Muscle of leg (tissue), 16 donors: ENCODE measurements at places on chromosomes 7 and 10.
A peak's percentile ranks its signal among the peaks of the same experiment; 100 is the strongest.

GRCh38 chr10:17910125-17910789, 41.5 kb upstream of the SLC39A12 start:
- peak; percentile 62 for DNase-seq

DNA sequence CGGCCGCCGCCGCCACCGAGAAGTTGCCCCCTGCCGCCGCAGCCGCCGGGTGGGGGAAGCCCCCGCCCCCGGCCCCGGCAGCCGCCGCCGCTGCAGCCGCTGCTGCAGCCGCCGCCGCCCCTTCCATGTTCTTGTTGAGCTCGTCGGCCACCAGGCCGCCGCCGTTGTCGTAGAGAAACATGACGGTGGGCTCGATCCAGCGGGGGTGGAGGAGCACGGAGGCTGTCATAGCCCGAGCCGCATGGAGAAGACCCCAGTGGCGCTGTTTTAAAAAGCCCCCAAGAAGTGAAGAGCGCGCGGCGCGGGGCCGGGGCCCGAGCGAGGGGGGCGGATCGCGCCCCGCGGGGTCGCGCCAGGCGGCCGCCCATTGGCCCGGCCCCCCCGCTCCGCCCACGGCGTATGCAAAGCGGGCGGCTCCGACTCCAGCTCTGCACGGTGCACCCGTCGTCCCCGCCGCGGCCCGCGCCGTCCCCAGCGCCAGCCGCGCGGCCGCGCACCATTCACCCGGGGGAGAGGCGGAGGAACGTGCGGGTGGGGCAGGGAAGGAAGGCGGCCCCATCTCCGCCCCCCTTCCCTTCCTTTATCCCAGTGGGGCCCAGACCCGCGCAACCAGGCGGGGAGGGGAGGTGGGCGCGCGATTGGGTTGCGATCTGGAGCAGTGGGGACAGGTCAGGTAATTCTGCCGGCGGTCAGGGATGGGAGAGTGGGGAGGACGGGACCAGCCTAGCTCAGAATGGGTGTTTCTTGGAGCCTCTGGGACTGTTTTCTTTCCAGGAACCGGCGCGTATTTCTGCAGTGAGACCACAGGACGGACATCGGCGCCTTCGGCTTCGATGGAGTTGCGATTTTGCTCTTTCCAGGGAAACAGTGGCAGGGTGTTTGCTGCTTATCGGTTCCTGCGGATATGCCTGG, at the start of gene HOXA13:
Gene HOXA13 (minus strand): TSS at position 243 of the 912 bp plus-strand sequence. CDS start 14 bp downstream, at position 229.
- peak; percentile 73 for DNase-seq

DNA sequence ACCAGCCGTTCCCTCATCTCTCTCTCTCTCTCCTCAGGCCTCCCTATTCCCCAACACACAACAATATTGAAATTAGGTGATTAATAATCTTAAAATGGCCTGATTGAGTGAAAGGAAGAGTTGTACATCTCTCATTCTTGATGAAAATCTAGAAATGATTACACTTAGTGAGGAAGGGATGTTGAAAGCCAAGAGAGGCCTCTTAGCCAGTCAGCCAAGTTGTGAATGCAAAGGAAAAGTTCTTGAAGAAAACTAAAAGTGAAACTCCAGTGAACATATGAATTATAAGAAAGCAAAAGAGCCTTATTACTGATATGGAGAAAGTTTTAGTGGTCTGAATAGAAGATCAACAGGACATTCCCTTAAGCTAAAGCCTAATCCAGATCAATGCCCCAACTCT, 695.1 kb downstream of the GRID1 start:
- no peak for DNase-seq

DNA sequence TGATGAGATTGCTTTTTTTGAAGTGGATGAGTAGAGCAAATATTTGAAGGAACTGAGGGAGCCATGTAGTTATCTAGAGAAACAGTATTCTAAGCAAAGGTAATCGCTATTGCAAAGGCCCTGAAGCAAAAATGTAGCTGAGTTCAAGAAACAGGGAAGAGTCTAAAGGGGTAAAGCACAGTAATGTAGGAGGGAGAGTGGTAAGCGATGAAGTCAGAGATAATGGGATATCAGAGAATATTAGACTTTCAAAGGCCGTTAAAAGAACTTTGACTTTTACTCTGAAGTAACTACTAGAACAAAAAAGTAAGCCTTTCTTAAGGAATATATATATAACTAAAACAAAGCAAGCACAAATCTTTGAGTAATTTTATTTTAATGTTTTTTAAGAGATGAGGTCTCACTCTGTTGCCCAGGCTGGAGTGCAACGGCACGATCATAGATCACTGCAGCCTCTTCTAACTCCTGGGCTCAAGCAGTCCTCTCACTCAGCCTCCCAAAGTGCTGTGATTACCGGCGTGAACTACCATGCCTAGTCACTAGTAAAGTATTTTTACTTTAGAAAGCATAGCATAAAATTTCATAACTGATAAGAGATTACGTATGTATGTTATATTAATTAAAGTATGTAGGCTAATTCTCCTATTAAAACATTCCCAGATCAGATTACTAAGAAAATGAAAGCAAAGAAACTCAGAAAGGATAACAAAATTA, 61.7 kb upstream of the OIT3 start:
- no peak for DNase-seq

DNA sequence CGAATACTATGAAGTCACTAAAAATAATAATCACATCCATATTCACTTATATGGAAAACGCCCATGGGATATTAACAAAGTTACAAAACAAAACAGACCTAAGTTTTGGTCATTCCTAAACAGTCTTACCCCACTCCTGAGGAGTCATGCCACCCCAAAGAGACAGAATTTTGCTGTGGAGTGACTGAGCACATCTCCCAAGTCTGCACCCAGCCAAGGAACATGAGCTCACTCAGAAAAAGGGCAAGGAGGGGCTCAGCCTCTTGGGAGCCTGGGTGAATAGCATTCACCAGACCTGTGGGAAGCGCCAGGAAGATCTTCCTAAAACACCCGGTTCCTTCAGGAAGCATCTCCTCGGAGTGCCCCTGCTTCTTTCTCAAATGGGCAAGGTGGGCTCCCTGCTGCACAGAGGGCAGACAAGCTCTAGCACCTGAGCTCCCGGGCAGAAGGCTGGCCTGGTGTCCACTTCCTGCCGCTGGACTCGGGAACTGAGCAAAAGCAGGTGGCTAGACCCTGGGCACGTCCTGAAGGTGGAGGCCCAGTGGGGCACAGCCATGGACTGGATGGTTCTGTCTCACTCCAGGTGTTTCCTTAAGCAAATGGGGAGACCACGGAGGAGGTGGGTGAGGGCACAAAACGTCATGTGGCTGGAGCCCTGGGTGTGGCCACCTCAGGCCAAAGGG, 31.0 kb downstream of the TNS3 start:
- peak; percentile 31 for DNase-seq

DNA sequence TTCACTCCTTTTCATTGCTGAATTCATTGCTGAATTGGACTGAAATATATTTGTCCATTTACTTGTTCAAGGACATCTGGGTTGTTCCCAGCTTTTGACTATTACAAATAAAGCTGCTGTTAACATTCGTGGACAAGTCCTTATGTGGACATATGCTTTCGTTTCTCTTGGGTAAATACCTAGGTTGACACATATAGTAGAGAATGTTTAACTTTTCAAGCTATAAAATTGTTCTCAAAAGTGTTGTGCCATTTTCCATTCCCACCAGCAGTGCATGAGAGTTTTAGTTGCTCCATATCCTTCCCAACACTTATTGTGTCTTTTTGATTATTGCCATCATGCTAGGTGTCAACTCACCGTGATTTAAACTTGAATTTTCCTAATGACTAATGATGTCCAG, 17.5 kb upstream of the CPVL start:
- no peak for DNase-seq

DNA sequence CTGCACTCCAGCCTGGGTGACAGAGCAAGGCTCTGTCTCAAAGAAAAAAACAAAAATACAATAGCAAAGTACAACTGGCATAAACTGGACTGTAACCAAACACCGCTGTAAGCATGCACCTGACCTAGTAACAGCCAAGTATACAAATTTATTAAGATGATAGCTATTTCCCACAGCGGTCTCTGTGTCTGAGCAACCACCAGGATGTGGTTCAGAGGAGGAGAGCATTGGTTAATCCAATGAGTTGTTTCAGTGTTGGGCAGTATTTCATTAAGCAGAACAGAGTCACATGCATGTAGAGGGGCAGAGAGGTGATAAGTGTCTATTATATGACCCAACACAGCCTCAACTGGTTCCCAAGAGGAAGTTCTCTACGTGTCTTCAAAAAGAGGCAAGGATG, 4.0 kb downstream of the SLC16A12 start:
- DNase-seq = no peak

- DNase-seq = no peak
Observed at GRCh38 chr7:157519798-157520244, 183.0 kb downstream of the DNAJB6 start.

DNA sequence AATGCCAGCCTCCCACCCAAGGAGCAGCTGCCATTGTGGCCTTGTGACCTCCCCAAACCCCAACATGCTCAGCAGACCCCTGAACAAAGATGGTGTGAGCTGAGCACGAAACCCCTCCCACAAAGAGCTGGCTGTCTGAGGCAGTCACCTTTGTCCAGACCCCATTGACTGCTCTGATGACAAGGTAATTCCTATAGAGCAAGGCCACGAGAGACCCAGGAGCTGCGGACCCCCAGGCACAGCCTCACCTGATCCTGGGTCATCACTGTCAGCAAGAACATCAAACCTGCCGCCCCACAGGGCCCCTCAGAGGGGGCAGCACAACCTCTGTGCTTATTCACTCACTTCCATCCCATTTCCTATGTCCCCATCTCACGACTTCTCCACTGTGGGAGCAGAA, 102.6 kb downstream of the CPXM2 start:
- no peak for DNase-seq

DNA sequence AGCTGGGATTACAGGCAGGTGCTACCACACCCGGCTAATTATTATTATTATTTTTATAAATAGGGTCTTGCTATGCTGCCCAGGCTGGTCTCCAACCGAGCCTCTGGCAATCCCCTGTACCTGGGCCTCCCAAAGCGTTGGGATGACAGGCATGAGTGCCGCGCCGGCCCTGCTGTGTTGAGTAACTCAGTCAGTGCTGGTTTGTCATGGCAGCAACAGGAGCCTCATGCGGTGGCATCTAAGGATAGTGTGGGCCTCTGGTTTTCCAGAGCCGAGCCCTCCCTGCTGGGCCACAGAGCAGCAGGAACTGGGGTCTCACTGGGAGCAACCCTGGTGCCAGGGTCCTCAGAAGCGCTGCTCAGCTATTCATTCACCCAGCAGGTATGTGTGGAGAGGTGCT, 244.7 kb downstream of the ELFN1 start:
- no peak for DNase-seq

- DNase-seq = no peak
Observed at GRCh38 chr10:19245889-19246752, 197.5 kb downstream of the MALRD1 start.

DNA sequence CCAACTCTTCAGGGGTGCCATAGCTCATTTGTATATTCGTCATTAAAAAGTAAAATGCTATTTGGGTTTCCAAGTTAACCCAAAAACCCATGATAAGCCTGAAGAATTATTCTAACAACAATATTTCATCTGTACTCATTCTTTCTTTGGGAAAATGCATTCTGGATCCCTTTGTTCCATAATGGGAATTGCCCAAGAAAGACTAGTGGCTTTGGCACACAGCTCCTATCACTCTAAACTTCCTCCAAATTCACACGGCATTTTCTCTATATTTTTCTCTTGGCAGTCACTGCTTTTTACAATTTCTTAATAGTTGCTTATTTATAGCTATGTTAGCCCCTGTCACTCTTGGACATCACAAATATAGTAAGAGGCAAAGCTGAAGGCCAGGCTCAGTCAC, 29.1 kb downstream of the CHCHD3 start:
- no peak for DNase-seq

DNA sequence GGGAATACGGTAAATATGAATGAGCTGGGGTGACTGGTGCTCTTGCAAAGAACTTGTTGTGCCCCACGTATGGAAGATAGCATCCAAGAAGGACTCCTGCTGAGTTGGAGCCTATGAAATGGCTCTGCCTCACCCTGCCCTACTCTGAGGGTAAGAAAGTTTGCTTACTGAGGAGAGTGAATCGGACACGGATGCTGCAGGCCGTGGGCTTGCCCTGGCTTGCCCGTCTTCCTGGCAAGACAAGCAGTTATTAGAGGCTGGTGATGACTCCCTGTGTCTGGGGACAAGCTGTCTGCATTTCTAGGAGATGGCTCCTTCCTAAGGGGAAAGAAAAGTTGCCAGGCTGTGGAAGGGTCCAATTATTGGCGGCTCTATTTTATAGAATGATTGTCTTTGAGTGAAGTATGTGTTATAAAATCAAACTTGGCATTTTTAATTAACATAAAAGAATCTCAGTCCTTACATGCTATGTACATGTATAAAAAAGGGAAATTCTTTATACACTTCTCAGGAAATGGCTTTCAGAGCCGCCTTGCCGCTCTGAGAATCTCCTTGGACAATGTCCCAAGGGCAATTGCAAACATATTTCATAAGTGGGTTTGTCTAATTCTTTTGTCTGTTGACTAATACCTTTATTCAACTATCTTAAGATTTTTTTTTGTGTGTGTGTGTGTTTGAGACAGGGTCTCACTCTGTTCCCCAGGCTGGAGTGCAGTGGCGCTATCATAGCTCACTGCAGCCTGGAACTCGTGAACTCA, 64.6 kb downstream of the CYP26A1 start:
- DNase-seq = no peak

GRCh38 chr10:44046605-44047004, 338.3 kb downstream of the CXCL12 start:
- DNase-seq = no peak

GRCh38 chr7:24702755-24703154, 54.5 kb downstream of the GSDME start:
- peak; percentile 89 for DNase-seq

DNA sequence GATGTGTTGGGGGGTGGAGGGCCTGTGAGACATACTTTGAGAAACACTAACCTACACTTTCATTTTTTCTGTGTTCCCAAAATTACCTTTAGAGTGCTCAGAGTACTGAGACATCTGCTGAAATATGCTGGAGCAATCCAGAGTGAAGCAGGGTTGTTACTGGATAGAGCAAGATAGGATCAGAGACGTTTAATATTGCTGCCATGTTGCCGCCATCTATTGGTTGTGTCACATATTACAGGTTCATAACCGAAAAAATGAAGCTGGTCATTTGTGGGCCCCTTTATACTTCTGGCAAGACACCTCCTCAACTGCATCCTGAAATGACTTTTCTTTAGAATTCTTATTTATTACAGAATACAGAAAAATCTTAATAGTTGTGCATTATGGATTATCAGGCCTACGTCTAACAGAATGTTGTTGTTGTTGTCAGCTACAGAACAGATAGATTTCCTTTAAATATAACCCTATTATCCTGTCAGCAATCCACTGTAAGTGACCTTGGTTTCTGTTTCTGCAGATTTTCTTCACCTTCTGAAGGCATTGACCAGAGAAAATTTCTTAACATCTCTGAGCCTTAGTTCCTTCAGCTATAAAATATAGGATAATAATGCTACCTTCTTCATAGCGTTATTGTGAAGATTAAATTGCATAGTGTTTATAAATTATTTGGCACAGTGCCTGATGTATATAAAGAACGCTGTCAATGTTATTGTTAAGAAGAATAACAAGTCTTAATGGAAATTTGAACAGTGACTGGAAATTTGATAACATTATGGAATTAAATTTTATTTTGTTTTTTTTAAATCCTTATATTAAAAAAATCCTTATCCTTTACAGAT, 16.2 kb upstream of the DLD start:
- DNase-seq = peak; percentile 69

GRCh38 chr7:130461272-130461671, 20.5 kb upstream of the CEP41 start:
- DNase-seq = no peak
